Natural killer cell treated with Interleukin-12 subunit alpha and Interleukin-12 subunit beta and Interleukin-15 and Interleukin-18, amount 100 ng/mL, for 72 hours (primary cell): ENCODE measurements at places on chromosomes 12 and 14.

DNA sequence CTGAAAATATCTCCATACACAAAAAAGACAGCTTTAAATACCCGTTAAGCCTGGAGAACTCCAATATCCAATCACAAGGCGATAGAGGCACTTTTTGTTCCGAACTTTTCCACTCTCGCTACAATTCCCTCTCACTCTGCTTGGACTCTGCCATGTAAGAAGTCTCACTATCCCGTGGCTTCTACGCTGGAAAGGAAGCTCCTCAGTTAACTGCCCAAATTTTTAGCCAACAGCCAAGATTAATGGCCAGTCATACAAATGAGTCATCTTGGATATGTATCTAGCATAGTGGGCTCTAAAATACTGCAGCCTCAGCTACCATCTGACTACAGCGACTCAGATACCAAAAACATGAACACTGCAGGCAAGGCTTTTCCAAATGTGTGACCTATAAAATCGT, 45.5 kb upstream of the RERGL start:
- DNase-seq, result no peak

GRCh38 chr12:68440068-68440581, 108.0 kb upstream of the MDM1 start:
- DNase-seq, result no peak

GRCh38 chr12:47797441-47797840, 22.3 kb downstream of the HDAC7 start:
- no peak for DNase-seq

GRCh38 chr12:67573566-67573965, 75.0 kb upstream of the DYRK2 start:
- no peak for DNase-seq
